RCC 7860 (cell line): ENCODE measurements at places on chromosomes 2 and 18.

DNA sequence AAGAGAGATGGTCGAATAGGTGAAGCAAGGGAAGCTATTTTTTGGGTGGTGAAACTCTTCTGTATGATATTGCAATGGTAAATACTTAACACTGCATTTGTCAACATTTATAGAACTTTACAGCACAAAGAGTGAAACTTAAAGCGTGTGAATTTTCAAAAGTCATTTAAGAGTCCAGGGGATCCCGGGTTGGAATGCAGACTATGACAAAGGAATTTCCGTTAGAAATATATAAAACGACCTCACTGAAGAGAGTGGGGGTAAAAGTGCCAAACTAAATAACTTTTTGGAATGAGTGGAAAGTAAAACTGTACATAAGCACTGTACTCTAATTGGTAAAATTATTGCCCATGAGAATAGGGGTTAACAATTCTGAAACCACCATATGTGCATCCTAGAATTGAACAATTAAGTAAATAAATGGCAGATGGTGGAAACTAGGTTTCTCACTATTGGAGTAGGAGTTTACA, 191.0 kb upstream of the FN1 start:
- DNase-seq, result no peak

DNA sequence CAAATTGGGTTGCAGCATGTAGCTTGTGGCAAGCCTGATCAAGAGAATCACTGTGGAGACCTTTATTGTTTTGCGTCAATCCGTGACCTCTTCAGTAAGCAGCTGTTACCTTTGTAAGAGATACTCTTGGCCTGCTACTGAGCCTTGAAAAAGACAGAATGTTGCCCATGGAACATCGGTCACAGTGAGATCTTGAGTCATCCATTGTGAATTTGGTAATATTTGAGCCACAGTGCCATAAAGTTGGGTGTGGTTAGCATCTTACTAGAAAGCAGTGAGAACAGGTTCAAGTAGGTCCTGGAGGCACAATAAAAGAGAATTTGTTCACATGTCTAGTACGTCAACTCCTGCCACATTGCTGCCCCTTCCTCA, 12.7 kb upstream of the EFR3B start:
- no peak for DNase-seq

DNA sequence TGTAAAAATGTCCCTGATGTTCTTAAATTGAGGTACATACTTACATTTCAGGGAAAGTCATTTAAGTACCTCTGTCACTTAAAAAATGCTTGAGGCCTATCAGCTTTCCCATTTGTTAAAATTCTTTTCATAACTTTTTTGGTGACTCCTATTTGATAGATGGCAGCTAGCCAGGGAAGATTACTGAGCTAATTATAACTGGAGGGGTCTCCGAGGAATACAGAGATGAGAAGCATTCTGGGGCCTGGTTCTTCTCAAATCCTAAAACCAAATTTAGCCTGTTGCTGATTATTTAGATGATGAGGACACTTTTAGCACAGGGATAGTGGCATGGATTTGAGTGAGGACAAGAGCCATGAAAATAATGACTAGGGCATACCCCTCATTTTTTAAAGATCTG, 4.8 kb downstream of the UGP2 start:
- no peak for DNase-seq

- DNase-seq, result no peak
Measured at GRCh38 chr2:167844714-167845530, 402.5 kb downstream of the STK39 start.

DNA sequence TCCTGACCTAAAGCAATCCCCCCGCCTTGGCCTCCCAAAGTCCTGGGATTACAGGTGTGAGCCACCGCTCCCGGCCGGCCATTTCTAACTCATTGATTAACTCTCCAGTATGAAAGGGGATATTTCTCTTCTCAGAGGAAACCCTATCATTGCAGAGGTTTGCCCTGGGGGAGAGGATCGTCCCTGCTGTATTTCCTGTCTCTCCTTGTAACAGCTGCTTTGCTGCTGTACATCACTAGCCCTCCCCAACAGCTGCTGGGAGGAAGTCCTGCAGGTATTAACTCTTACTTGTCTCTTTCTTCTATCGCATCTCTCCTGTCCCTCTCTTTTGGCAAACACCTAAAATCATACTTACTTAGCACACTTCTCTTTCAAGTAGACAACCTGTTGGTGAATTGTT, 219.0 kb upstream of the DSEL start:
- DNase-seq, result no peak

GRCh38 chr2:28662468-28663181, 89.0 kb upstream of the PPP1CB start:
- DNase-seq, result peak; percentile 80

GRCh38 chr2:99851089-99851488, 291.3 kb downstream of the AFF3 start:
- DNase-seq, result peak; percentile 83

GRCh38 chr2:99569386-99569785, 79.6 kb upstream of the REV1 start:
- DNase-seq, result no peak

- peak; percentile 52 for DNase-seq
Measured at GRCh38 chr2:84964406-84965191, 6.4 kb upstream of the KCMF1 start.

GRCh38 chr2:192247456-192247855, 52.7 kb upstream of the TMEFF2 start:
- no peak for DNase-seq

DNA sequence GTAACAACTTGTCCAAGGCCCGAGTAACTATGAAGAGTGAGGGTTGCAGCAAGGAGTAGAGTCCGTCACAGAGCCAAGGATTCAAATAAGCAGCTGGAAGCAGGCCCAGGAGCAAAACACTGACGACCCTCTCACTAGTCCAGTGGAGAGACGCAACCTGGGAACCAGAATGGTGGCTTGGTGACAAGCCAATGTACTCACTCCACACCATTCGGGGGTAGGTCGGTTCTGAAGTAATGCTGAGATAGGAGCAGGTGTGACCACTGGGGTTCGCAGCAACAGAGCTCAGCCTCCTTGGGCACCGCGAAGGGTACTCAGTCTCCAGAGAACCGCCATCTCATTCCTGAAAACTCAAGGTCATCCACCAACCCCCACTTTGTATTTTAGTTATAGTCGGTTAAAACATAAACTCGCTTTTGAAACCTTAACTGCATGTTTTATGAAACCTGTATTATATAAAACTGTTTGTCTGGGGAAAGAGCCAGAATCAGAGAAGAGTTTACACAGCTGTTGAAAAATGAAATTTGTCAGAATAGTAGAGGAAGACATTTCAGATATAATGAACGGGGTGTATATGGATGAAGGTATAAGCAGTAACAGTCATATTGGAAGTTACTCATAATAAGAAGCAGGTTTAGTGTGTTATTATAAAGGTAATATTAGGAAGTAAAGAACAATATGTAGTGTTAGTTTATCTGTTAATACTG, 8.6 kb downstream of the ANKRD62 start:
- DNase-seq, result no peak

DNA sequence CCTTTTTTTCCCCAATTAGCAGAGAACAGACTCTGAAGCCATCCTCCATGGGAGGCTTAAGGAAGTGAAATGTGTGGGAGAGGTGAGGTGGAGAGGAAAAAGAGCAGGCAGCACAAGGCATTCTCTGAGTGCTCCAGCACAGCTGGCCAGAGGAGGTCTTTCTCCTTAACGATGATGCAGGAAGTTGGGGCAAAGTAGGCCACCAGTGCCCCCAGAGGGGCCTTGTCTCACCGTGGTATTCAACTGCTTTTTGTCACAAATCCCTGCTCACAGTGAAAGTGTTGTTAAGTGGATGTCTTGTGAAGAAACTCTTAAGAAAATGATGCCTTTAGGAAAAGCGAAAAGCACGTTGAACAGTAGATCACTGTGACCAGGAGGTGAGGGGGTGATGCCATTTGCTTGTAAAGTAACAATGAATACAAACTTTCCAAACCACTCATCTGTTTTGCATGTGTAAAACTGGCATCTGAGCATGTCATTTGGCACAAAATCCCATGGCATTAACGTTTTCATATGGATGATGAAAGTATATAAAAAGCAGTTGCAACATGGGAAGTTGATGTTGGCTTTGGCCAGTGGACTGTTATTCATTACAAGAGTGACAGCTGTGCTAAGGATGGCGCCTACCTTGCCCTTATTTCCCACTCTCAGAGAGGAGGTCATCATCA, 49.2 kb upstream of the CDC42EP3 start:
- DNase-seq, result no peak

- peak; percentile 56 for DNase-seq
Measured at GRCh38 chr18:57004366-57005121, 142.3 kb upstream of the BOD1L2 start.

DNA sequence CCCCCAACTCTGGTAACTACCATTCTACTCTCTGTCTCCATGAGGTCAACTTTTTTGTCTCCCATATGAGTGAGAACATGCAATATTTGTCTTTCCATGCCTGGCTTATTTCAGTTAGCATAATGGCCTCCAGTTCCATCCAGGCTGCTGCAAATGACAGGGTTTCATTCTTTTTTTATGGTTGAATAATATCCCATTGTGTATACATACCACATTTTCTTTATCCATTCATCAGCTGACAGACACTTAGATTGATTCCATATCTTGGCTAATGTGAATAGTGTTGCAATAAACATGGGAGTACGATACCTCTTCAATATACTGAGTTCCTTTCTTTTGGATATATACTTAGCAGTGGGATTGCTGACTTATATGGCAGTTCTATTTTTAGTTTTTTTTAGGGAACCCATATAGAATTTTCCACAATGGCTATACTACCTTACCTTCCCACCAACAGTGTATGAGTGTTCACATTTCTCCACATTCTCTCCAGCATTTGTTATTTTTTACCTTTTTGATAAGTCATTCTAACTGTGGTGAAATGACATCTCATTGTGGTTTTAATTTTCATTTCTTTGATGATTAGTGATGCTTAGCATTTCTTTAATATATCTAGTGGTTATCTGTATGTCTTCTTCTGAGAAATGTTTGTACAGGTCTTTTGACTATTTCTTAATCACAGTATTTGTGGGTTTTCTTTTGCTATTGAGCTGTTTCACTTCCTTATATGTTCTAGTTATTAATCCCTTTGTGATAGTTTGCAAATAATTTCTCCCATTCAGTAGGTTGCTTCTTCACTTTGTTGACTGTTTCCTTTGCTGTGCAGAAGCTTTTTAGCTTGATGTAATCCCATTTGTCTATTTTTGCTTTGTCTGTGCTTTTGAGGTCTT, 112.2 kb downstream of the SRBD1 start:
- no peak for DNase-seq

- DNase-seq, result peak; percentile 9
Measured at GRCh38 chr2:102975996-102976975, 214.5 kb downstream of the TMEM182 start.

DNA sequence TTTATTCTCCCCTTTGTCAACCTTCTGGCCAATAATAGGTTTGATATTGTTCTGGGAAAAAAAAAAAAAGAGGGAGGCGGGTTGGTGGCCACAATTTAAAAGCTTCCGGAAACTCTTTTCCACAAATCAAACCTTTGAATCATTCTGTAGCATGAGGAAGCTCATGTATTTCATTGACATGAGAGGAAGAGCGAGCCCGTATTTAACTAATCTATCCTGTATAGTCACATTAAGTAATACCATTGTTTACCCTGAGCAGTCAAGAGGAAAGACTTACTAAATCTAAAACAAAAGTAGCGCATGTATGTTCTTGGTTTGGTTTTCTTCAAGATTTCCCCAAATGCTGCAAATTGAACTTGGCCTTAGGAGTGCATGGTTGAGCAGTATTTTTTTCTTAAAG, 120.1 kb downstream of the NCKAP5 start:
- no peak for DNase-seq

DNA sequence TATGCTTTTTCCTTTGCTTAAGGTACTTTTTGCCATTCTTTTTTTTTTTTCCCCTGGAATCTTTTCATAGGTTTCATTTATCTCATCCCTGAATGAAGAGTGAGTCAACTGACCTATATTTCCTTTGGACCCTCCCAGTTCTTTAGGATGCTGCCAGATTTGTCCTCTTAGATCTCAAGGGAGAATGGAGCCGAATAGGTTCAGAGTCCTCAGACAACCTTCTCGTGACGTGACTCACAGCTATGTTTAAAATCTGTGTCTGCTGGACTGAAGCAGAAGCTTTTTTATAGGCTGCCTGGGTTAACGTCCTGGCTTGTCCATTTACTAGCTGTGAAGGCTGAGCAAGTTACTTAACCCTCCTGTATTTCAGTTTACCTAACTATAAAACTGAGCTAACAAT, 358.6 kb downstream of the DLGAP1 start:
- DNase-seq, result no peak

DNA sequence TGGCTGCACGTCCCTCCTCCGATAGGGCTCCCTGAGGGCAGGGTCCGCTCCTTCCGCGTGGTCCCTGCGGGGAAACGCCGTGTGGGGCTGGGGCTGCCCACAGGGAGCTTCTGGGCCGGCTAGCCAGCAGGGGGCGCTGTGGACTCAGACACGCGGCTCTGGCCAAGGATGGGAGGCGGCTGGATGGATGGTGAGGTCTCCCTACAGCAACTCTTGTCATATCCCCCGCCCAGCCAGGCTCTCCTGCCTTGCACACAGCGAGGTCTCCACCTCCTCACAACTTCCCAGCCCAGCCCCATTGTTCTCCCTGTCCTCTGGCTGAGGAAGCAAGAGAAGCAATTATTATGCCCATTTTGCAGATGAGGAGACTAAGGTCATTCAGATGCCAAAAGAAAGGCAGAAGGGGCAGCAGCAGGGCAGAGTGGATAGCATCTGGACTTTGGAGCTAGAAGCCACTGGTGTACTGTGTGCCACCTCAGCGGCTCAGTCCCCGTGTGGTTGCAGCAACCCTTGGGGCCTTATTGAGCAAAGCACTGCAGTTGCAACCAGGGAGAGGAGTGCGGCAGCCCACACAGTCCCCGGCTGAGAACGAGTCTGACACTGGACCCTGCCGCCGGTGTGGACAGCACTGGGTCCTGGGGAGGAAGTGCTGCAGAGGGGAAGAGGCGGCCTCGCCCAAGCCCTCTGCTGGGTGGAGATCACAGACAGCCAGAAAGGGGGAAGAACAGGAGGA, 99.0 kb downstream of the ZFP36L2 start:
- no peak for DNase-seq

DNA sequence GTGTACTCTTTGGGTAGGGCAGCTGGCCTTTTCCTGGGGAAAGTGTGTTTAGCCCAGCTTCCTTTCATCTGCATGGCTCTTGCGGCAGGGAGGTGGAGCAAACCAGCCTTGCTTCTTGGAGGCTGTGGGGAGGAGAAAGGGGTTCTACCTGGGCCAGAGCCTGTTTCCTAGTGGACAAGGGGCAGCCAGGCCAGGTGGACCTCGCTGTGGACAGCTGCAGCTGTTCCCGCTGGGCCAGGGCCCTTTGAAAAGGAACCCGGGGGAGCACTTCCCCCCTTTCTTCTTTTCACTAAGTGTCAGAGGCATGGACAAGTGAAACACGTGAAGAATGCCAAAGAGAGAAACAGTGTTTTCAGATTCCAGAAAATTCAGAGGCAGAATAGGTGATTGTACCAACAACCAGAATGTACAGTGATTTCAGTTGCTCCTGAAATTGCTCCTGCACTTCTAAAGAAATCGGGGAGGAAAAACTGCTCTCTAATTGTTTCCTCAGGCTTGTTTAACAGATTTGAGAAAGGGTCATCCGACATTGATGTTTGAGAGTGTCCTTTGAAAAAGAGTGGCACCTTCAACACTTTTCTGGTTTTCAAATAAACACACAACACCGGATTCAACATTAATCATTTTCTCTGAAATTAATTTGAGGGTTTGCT, 3.9 kb downstream of the GLI2 start:
- no peak for DNase-seq
